Heart left ventricle (tissue), 16 donors: ENCODE measurements at places on chromosomes 2 and 18. TPM values are rescaled to one million over a fixed set of nuclear protein-coding genes. Genes with fewer than 3 reads are reported as not detected.

- H3K27ac ChIP-seq = no peak overlapping the region
- DNase-seq = no peak
- H3K4me1 ChIP-seq = peaks cover 4% of the 10 kb centered on the region
Measured at GRCh38 chr2:24540011-24540477, 49.0 kb downstream of the NCOA1 start.

DNA sequence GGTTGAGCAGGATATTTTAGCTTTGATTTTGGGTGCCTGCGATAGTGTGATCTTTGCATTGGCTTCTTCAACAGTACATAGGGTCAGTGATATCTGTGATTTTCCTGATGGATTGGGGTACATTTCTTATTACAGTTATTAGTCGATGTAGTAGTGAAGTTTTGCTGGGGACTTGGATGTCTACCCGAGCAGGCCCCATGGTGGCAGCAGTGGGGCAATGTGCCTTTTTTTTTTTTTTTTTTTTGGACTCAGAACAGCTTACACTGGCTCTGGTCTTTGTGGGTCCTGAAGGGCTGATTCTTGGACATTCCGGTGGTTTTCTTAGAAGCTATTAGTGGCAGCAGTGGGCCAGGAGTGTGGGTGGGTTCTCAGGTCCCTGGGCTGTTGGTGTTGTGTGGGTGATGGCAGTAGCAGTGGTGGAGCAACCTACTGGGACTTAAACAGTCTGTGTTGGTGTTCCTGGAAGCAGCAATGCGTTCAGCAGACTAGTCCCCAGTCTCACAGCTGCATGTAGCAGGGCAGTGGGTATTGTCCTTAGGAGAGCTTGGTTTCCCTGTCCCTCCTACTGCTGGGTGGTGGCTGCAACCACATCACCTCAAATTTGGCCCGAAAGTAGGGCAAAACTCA lies 53.7 kb upstream of the SLC4A10 start:
- no peaks in the 10 kb centered on the region for H3K27me3 ChIP-seq
- H3K4me3 ChIP-seq = no peak overlapping the region
- H3K36me3 ChIP-seq = no peaks in the 10 kb centered on the region
- H3K27ac ChIP-seq = no peak overlapping the region

Gene FOXI3
- total RNA-seq = not detected

DNA sequence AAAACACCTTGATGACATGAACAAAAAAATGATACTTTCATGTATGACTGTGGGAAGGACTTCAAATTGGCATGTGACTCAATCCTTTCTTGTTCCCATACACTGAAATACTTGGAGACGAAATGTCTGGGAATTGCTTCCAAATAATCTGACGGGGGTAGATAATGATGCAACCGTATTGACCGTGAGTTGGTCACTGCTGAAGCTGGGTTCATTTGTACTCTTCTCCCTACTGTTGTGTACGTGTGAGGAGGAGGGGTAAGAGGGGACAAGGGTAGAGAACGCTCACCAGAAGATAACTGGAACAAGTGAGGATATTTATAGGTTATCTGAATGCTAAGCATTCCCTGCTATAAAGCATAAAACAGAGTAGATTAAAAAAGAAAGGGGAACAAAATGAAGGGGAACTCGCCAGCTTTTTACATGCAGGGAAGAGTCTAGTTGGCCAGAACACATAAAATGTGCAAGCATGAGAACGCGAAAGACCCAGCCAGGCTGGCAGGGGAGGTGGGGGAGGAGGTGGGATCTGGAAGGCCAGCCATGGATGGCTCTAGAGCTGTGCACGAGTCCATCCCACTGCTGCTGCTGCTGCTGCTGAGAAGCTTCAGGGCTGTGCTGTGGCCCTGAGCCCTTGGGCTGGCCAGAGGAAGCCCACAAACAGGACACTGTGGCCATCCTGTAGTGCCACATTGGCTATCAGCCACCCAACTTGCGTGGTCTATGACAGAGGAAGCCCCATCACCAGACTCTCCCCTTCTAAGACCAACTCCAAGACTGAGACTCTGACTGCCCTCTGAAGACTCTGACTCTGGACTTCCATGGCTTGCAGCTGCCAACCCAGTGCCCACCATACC lies 15.2 kb upstream of the CETN1 start:
- H3K36me3 ChIP-seq = no peaks in the 10 kb centered on the region
- H3K4me3 ChIP-seq = no peak overlapping the region
- DNase-seq = no peak
- no peak overlapping the region for H3K27ac ChIP-seq

DNA sequence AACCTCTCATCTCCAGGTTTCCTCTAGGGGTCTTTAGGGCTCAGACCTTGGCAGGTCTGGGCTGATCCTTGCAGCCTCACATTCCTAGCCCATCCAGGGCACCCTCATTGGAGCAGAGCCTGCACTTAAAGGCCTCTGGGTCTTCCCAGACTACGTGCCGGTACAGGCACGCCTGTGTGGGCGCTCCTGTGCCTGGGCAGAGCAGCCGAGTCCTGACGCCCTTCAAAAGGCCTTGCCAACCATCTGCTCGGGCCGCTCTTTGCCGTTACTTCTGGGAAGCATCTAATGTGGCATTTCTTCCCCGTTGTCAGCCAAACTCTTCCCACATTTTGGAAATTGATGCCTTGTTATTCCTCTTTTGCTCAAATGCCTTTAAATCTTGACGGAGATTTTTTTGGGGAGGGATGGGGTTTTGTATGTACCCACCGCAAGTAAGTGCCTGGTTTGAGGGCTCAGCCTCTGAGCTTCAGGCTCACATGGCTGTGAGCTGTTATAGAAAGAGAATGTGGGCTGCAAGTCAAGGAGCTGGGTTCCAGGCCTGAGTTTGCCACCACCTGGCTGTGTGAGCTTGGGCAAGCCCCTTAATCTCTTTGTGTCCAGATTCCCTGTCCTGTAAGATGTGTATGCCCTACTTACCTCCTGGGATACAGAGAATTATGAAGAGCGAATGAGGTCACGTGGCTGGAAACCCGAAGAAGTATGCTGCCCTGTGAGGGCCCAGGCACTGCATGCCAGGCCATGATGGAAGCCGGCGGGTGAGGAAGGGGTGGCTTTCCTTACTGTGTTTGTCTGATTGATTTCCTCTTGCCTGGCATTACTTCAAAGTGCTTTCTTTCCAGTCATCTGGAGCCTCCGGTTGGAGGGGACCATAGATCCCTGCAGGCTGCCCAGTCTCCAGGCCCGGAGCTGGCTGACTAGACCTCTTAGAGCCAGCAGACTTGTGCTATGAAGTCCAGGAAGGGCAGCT lies 20.6 kb downstream of the EHD3 start:
- H3K4me3 ChIP-seq = no peak overlapping the region
- H3K4me1 ChIP-seq = peaks cover 8% of the 10 kb centered on the region
- DNase-seq = peak; percentile 16
- peaks cover 3% of the 10 kb centered on the region for H3K36me3 ChIP-seq
- H3K27ac ChIP-seq = no peak overlapping the region
- H3K27me3 ChIP-seq = no peaks in the 10 kb centered on the region

Gene DGUOK
- 32.1 TPM for total RNA-seq

Gene POTEJ
- total RNA-seq = not detected

- no peaks in the 10 kb centered on the region for H3K36me3 ChIP-seq
- no peak overlapping the region for H3K27ac ChIP-seq
- DNase-seq = no peak
- H3K27me3 ChIP-seq = no peaks in the 10 kb centered on the region
- no peak overlapping the region for H3K4me3 ChIP-seq
Measured at GRCh38 chr2:166361351-166362153, 14.2 kb downstream of the SCN9A start.
